ENCODE measurements at places on chromosomes 2 and 18. TPM values are rescaled to one million over a fixed set of nuclear protein-coding genes. Genes with fewer than 3 reads are reported as not detected.

- no peak for DNase-seq
These were observed 19.4 kb downstream of the SRSF7 start for GRCh38 chr2:38731684-38732221.

- peak; percentile 16 for DNase-seq
These were observed 30.9 kb upstream of the SERPINB12 start for GRCh38 chr18:63511285-63511684.

CXCR1 gene
- total RNA-seq = 0.99 TPM

GRCh38 chr2:72182547-72182946, 34.9 kb upstream of the CYP26B1 start:
- DNase-seq = no peak

DNA sequence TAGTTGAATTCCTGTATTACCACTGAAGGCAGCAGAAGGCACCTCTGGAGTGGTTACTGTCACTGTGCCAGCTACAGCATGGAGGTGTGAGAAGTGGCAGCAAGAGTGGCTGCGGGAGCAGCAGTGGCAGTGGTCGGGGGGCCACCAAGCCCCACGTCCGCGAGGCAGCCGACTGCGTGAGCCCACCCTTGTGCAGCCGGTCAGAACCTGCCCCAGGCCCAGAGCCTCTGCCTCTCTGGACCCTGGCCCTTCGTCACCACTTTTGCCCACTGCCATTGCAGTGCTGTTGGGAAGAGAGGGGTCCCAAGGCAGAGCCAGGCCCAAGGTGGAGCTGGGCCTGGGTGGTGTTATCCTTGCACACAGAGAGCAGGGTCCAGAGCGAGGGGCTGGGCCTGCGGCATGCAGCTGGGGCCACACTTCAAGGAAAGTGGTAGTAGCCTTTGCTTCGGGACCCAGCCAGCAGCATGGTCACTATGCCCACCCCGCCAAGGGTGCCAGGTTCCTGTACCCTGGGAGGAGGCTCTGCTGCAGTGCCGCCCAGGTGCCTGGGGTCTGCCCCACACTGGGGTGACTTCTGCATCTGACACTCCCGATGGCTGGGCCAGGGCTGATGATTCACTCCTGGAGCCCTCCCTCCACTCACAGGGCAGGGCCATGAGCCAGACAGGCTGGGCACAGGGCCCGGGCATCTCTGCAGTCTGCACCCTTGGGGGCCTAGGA, 450.1 kb upstream of the LRATD1 start:
- no peak for DNase-seq

SLC4A3 gene
- total RNA-seq = not detected

GRCh38 chr2:207167099-207167923, 1.6 kb upstream of the KLF7 start:
- DNase-seq = no peak

GRCh38 chr2:169796441-169796840, 2.2 kb upstream of the SSB start:
- DNase-seq = no peak

DNA sequence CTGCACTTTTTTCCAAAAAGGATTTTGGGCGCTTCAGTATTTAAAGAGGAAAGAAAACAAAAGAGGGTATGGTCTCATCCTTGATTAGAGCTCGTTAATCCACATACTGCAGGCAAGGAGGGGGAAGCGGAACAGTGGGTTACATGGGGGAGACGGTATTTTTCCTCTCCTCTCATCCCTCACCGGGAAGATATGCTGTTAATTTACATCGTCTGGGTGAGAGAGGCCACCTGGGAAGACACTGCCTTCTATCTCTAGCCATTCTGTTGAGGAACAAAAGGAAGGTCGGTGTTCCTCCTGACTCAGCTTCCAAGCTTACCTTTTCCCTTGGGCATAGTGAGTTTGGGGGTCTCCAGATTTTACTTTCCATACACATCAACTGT, 52.3 kb downstream of the IMPA2 start:
- no peak for DNase-seq

GRCh38 chr2:187617905-187618304, 63.7 kb upstream of the TFPI start:
- no peak for DNase-seq

- DNase-seq = no peak
These were observed 111.2 kb upstream of the CD226 start for GRCh38 chr18:70058916-70059315.

ANKAR gene
- 4.0 TPM for total RNA-seq

RGPD4 gene
- 0.02 TPM for total RNA-seq

DNA sequence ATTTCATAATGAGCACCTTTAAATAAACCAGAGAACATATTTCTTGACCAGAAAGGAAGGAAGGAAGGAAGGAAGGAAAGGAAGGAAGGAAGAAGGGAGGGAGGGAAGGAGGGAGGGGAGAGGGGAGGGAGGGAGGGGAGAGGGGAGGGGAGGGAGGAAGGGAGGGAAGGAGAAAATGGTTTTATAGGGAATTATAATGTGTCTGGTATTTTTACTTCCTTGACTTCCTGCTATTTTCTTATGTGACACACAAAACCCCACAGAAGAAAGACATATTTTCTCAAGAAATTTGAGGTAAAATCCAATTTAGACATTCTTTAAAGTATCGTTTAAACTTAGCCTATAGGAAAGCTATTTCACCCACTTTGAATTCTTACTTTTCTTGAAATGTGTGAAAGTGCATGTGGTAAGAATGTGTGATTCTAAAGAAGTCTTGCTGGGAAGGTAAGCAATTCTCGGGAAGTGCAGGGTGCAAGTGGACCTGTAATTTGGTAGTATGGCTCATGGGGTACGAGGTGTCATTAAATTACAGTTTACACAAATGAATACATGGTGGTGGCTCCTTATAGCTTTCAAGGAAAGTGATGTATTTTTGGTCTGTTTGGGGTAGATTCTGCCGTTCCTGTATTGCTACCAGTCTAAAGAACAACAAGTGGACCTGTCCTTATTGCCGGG, 18.0 kb downstream of the RNF125 start:
- DNase-seq = no peak

DNA sequence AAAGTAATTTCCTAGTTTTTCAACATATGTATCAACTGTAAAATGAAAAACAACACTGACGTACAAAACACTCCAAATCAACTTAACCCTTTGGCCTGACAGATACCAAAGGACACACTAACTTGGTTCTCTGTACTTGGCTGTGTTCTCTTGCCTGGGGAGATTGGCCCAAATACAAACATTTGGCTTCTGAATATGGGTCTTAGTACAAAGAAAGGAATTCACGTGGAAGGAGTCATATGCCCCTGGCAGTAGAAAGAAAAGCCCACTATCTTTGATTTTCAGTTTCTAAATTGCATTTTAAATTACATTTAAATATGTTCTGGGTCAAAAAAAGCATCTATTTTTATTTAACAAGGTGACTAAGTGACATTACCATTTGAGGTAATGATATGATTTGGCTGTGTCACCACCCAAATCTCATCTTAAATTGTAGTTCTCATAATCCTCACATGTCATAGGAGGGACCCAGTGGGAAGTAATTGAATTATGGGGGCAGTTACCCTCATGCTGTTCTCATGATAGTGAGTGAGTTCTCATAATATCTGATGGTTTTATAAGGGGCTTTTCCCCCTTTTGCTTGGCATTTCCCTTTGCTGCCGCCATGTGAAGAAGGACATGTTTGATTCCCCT, 153.6 kb upstream of the CCDC195 start:
- DNase-seq = no peak

DNA sequence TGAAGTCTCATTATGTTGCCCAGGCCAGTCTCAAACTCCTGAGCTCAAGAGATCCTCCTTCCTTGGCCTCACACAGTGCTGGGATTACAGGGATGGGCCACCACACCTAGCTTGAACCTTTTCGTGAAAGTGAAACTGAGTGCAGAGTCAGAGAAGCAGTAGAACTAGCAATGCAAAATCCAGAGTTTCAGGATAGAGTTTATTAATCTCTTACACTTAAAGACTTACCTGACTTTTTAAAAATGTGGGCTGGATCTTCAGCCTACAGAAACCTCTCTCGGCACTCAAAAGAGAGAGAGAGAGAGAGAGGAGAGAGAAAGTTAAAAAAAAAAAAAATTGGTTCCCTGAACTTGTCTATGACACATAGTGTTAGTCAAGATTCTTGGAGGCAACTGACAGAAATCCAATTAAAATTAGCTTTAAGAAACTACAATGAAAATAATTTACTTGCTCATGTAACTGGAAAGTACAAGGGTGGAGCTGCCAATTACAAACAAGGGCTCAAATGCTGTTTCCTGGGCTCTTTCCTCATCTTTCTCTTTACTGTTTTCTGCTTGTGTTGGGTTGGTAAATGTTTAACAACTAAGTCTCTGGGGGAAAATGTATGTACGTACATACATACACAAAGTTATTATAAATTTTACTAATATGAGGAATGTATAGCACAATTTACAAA, 98.1 kb upstream of the CERS6 start:
- DNase-seq = no peak

DNA sequence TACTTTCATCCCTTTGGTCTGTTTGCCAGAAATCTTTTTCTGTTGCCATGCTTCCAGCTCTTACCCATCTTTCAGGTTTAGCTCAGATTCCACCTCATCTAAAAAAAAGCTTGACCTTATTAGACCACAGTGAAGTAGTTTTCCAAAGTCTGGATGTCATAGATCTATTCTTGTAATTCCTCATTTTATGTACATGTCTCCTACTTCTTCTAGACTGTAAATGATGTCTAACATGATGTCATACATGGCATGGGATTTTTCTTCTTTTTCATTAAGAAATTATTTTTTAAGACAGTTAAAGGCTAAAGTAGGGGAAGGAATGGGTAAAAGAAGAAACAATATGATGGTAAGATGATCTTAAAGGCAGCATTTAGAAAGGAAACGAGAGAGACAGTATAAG, 11.3 kb downstream of the GLS start:
- no peak for DNase-seq

GRCh38 chr2:9330612-9331270, 92.6 kb downstream of the ITGB1BP1 start:
- no peak for DNase-seq

CD207 gene
- not detected for total RNA-seq

DNA sequence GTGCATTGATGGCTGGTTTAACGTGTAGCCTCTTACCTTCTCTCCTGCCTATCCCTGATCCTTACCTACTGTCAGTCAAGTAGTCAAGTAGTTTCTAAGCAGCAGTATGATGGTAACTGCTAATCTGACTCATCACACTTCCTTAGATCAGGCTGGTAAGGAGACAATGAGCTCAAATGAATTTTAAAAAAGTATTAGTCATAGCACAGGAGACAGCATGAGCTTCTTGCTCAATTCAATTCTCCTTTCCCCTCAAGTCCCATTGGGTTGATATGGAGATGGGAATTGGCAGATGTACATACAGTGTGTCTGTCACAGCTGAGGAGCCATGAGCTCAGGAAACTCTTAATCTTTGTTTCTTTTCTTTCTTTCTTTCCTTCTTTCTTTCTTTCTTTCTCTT, 799.7 kb downstream of the LRP1B start:
- DNase-seq = no peak

GRCh38 chr2:26099933-26100332, 66.0 kb downstream of the RAB10 start:
- DNase-seq = no peak

GRCh38 chr2:119753041-119753929, 6.4 kb upstream of the PTPN4 start:
- peak; percentile 50 for DNase-seq

- no peak for DNase-seq
These were observed 96.5 kb downstream of the RIF1 start for GRCh38 chr2:151506170-151506569.

GRCh38 chr18:76932026-76932819, 109.9 kb downstream of the ZNF236 start:
- DNase-seq = no peak

GRCh38 chr2:67036444-67036843, 360.7 kb upstream of the ETAA1 start:
- no peak for DNase-seq

PLGLB2 gene
- 3.5 TPM for total RNA-seq

- no peak for DNase-seq
These were observed 19.0 kb downstream of the VIL1 start for GRCh38 chr2:218437969-218438368.

- DNase-seq = no peak
These were observed 66.0 kb upstream of the PMAIP1 start for GRCh38 chr18:59833785-59834184.

GRCh38 chr2:30691091-30691947, 115.9 kb downstream of the CAPN13 start:
- no peak for DNase-seq

CRYGD gene
- not detected for total RNA-seq

DNA sequence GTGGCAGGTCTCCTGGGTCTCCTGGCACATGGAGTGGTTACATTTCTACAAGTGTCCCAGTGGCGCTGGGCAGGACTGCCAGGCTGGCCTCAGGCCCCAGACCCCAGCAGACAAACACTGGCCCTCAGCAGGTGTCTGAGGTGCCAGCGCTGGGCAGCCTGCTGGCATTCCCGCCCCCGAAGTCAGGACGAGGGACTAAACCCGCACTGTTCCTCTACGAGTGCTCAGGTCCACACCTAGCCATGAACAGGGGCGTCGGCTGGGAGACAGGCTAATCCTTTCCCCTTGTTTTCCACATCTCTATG, 12.8 kb downstream of the SNED1 start:
- DNase-seq = peak; percentile 3

EMILIN1 gene
- 0.56 TPM for total RNA-seq

DNA sequence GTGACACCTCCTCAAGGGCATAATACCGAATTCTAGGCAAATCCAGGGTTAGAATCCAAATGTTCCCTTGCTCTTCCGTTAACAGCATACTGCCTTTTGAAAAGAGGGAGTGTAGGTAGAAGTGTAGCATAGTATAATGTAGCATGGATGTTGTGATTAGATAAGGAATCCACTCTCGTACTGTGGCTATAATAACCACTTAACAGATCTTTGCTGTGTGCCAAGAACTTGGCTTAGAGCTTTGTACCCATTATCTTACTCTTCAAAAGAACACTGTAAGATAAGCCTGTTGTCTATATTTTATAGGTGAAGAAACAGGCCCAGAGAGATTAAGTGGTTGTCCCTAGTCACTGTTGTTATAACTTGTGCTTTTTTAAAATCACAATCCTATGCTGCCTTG, 24.2 kb downstream of the WDR75 start:
- DNase-seq = no peak

TMEM247 gene
- total RNA-seq = not detected

GRCh38 chr2:34602262-34602661, 1003.2 kb upstream of the FAM98A start:
- no peak for DNase-seq

DNA sequence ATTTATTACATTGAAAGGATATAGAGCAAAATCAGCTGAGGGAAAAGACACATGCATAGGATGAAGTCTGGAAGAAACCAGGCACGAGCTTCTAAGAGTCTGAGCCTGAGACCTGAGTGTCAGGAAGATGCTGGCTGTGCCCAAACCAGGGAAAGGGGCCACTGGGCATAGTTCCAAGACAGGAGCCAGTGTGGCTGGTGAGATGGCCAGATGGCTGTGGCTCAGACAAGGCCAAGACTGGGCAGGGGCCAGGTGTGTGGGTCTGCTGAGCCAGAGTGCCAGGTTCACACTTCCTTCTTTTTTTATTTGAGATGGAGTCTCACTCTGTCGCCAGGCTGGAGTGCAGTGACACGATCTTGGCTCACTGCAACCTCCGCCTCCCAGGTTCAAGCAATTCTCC, 95.5 kb upstream of the ATG16L1 start:
- no peak for DNase-seq

GRCh38 chr2:134682726-134683125, 36.1 kb downstream of the TMEM163 start:
- no peak for DNase-seq

KIAA2012 gene
- total RNA-seq = not detected

All from activated CD4-positive, alpha-beta T cell treated with anti-CD3 and anti-CD28 coated beads, Interleukin-2, amount 10 ng/mL, durations not matched to agents 7 days and 5 days (primary cell).